Lower leg skin (tissue), 4 donors: ENCODE measurements at places on chromosomes 2 and 18.

GRCh38 chr2:235002198-235003095 is 50.6 kb downstream of the SH3BP4 start:
- no peak for DNase-seq

GRCh38 chr18:73827801-73828200 is 319.8 kb downstream of the FBXO15 start:
- no peak for DNase-seq

DNA sequence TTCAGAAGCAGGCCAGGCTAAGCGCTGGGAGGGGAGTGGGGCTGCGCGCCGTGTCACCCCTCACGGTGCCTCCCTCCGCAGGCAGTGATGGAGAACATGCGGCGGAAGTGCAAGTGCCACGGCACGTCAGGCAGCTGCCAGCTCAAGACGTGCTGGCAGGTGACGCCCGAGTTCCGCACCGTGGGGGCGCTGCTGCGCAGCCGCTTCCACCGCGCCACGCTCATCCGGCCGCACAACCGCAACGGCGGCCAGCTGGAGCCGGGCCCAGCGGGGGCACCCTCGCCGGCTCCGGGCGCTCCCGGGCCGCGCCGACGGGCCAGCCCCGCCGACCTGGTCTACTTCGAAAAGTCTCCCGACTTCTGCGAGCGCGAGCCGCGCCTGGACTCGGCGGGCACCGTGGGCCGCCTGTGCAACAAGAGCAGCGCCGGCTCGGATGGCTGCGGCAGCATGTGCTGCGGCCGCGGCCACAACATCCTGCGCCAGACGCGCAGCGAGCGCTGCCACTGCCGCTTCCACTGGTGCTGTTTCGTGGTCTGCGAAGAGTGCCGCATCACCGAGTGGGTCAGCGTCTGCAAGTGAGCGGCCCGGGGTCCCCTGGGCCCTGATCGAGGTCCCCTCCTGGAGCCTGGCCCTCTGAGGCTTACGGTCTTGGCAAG is 12.2 kb downstream of the WNT10A start:
- no peak for DNase-seq

- DNase-seq = no peak
Measured at GRCh38 chr2:192411755-192412154, 217.0 kb upstream of the TMEFF2 start.

DNA sequence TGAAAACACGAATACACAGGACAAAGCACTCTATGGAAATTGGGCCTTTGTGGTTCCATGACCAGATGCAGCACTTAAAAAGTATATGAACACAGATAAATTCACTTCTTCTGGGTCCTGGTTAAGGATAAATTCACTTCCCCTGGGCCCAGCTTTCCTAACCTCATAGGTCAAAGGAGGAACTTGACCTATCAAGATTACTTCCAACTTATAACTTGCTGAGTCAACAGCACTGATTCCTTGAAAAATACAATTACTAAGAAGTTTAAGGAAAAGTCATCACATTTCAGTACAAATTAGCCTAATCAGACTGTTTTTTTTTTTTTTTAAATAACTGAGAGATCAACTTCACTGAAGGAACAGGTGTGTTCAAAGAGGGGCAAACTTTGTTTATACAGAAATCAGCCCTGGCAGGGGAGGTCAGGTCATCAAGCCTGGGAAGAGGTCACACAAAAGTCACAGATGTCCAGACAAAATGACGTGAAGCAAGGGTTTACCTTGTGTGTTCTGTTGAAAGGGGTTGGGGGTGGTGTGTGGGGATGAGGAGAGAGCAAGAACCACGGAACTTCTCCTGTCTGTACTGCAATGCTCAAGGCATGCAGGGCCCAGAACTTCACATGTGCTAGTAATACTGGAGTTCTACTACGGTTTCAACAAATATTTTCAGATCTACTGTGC is 55.8 kb downstream of the PPP4R1 start:
- DNase-seq = no peak

- DNase-seq = no peak
Measured at GRCh38 chr2:85394976-85395375, 15.2 kb downstream of the CAPG start.

GRCh38 chr18:28071199-28071598 is 105.7 kb downstream of the CDH2 start:
- DNase-seq = no peak

- no peak for DNase-seq
Measured at GRCh38 chr2:159713631-159714246, 1.4 kb downstream of the MARCHF7 start.

GRCh38 chr2:134457765-134458472 is 204.0 kb downstream of the MGAT5 start:
- no peak for DNase-seq

DNA sequence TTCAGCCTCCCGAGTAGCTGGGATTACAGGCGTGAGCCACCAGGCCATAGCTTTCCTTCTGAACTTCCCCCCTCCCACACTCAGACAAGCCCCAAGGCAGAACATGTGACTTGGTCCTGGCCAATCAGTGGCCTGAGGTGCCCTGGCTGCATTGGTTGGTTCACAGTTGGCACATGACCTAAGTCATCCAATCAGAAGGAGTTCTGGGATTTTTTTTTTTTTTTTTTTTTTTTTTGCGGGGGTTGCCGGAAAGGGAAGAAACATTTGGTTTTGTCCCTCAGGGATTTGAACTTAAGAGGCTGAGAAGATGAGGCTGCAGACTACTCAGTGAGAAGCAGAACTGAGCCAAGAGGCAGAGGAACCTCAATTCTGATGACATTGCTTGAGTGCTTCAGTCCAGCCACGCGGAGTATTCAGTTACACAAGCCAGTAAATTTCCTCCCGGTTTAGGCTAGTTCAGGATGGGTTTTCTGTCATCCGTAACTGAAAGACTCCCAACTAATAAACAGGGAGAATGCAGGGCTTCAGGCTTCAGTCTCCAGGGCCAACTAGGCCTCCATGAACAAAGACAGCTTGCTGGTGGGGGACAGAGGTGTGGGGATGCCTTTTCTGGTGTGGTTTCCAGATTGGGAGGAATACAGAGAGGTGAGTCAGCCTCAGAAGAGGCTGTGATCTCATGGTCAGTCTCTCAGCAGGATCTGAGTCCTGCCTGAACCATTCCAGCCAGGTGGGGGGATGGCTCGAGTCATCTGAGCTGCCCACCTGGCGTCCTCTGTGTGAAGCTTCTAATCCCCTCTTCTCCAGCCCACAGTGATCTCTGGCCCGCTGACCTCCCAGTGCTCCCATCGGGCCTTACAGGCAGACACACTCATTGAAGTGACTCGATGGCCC is 9.2 kb downstream of the PTMA start:
- no peak for DNase-seq

DNA sequence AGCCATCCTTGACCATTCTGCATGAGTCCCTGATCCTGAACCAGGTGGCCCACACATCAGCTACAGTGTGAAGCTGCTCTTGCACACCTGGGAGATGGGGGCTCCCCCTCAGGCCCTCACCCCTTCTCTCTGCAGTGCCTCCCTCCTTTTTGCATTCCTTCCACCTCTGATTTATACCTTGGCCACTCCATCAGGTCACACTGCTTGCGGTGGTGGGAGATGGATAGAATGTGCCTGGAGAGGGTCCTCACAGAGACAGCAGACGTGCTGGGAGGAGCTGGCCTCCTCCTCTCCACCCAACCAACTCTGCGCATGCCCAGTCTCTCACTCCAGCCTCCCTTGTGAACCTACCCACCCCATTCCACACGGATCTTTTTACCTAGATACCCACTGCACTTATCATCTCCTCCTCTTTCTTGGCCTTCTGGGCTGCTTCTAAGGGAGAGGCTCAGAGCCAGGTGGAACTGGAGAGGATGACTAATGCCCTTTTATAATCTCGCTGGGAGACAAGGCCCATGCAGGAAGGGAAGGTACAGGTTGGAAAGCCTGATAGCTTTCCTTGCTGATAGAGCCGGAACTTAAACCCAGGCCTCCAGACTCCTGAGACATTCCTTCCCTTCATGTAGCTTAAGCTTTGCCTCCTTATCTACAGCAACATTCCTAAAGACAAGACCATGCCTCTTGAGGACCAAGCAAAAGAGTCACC is 205.1 kb downstream of the ZBTB7C start:
- no peak for DNase-seq

- DNase-seq = peak; percentile 57
Measured at GRCh38 chr18:48813833-48814489, 136.8 kb downstream of the SMAD7 start.

DNA sequence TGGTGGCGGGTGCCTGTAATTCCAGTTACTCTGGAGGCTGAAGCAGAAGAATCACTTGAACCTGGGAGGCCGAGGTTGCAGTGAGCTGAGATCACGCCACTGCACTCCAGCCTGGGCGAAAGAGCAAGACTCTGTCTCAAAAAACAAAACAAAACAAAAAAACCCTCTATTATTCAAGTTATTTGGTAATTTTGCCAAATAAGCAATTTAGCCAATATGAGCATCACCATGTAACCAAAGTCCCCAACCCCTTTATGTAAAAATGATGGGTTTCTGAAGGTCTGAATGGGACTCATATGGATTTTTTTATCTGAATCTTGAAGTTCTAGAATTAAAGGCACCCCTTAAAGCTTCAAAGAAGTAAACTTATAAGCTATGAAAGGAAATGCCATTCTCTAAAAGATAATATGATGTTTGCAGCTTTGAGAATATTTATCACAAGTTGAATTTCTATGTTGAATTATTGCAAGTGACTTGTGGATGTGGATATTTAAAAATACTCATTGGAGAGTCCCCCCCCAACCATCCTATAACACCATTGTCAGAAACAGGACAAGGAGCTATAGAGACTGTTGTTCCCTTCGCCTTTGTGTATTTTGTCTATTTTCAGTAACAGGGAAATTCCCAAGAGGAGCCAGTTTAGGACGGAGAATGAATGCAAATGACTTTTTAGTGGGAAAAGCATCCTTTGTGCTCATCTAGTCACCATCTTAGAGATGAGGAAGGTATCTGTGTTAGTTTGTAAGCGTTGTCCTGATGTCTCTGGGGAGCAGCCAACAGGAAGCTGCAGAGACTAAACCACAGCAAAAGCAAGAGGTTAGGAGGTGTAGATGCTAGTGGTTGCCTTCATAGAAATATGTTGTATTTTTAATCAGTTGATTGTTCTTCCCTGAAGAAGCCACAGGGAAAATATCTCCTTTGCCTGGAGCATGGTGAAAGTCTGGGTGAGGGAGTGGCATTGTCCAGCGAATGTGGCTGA is 68.3 kb downstream of the TET3 start:
- no peak for DNase-seq
